ENCODE measurements at places on chromosomes 5 and 9.

DNA sequence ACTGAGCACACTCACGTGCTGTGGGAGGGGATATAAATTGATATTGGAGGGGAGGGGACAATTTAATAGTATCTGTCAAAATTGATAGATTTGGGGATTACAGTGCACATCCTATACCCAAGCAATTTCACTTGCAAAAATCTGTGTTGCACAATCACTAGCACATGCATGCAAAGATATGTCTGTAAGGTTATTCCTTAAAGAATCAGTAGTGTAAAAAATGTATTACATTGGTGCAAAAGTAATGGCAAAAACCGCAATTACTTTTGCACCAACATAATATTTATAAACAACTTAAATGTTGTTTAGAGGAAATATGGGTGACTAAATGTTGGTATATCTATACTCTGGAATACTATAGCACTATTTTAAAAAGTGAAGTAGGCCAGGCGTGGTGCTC is 108.7 kb downstream of the LHX2 start:
- no peak for DNase-seq

DNA sequence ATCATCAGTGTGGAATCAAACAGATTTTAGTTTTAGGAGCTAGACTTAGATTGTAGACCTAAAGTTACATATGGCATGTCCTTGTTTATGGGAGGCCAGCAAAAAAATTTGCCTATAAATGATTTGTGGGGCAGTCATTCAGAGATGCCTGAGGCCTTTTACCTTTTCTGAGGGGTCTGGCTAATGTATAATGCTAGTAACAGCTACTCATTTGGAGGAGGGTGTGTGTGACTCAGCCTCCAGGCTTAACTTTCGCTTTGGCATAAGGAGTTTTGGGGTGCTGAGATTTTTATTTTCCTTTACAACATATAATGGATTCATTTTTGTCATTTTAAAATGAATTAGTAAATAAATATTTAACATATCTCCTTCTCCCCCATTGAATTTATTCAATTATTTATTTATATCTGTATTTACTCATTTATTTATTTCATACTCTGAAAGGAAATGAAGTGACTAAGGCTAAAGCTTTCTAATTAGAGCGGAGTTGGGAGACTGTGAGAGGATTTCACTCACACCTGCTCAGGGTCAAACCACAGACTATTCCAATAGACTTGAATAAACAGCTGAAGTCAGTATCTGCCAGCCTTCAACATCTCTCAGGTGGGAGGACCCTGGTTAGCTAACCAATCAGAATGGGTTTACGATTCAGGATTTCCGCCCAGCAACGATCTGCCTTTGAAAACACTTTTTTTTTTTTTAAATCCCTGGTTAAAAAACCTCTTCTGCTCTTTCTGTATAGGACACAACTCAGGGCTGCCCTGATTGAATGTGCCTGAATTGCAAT is 487.5 kb upstream of the SGCD start:
- DNase-seq, result no peak

DNA sequence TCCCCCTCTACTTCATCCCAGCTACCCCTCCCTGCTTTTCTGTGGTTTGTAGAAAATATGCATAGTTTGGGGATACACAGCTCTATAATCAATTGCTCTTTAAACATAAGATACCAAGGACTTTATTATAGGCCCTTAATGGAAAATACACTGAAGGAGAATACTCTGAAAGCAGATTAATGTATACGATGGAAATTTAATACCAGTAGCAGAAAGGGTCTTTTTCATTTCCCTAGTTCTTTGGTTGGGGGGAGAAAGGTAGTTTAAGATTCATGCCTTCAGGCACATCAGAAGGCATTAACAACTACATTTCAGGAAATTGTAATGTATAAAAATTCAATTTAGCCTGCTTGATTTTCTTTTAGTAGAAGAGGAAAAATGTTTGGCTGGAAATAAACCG is 452.9 kb upstream of the ZNF608 start:
- no peak for DNase-seq

GRCh38 chr5:124948062-124948753 is 201.8 kb upstream of the ZNF608 start:
- DNase-seq, result peak; percentile 1

DNA sequence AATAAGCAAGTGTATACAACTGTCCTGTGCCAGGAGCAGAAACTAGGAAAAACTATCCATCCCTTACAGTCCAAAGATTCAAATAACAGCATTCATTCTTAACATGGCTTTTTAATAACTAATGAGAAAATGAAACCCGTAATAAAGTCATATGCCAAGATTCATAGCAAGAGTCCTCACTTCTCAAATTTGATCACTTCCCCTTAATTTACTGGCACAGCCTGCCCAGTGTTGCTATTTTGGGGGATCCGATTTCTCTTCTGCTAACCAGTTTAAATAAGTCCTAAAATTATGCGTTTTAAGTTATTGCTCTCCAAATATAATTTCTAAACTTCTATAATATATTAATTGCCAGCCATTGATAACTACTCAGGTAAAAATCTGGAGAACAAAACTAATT is 177.0 kb upstream of the PTGER4 start:
- DNase-seq, result no peak

DNA sequence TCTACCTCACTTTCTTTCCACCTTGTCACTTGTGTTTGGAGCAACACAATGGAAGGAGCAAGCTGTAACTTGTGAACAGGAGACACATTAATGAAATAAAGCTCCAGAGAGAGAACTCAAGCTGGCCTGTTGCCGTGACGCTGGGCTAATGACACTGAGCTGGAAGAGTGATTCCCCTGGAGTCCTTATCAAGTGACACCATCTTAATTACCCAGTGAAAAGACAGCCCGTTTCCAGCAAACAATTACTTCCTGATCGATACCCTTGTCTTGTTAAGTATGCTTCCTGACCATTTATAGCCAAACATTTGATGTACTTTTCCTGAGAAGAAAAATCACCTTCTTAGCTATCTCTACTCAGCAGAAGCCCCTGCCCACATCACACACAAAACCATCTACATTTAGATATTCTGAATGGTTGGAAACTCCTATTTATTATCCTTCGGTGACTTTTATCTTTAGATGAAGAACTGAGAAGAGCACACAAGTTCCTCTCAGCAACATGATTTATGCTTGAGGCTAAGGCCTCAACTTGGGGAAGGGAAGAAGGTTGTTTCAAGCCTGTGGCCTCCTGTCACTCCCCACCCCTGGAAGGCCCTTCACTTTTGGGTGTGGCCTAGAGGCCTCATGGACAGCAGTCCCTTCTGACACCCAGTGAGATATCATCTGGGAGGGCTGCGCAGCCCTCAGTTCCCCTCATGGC is 34.1 kb downstream of the CRHBP start:
- DNase-seq, result no peak

DNA sequence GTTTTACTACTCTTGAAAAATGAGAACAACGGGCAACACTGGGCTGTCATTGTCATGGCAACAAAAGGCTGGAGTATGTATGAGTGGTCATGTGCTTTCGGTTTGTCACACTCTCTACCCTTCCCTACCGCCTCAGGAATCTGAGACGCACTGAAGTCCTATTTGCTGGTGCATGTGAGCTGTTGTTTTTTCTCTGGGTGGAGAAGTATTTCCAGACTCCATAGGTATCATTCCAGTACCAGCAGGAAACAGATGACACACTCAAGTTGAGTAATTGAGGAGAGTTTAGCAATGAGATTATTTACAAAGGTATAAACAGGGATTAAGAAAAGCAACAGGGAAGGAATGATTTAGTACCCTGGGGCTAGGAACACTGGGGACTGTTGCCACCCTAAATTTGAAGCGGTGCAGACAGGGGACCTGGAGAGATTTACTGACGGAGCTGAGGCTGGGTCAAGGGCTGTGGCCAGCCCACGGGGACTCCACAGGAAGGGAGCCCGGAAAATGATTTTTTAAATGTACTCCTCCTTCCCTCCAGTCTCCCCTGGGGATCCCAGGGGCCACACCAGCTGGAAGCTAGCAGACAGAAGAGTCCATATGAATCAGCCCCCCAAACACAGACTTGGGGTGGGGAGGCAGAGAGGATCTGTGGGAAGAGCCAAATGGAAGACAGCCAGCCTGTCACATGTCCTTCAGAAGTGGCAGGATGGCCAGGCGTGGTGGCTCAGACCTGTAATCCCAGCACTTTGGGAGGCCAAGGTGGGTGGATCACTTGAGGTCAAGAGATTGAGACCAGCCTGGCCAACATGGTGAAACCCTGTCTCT is 13.2 kb upstream of the ZBTB43 start:
- no peak for DNase-seq

- DNase-seq, result no peak
These were observed 85.5 kb downstream of the AK8 start for GRCh38 chr9:132792547-132792946.

GRCh38 chr9:100591139-100591538 is 13.3 kb downstream of the CAVIN4 start:
- no peak for DNase-seq

DNA sequence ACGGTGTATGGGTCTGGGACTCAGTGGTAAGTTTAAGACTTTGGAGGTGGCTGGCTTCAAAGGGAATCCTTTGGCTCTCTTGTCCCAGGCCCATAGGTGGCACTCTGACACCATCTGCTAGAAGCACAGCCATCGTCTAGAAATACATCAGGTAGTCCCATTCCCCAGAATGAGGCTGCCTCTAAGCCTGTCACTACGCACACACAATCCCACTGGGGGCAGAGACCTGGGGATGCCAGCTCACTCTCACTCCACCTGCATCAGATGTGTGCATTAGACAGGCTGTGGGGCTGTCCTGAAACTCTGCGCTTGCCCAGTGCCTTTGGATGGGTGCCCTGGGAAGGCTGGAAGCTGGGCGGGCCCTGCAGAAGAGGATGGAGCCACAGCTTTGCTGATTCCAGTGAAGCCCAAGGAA is 127.5 kb upstream of the PANK3 start:
- DNase-seq, result no peak

DNA sequence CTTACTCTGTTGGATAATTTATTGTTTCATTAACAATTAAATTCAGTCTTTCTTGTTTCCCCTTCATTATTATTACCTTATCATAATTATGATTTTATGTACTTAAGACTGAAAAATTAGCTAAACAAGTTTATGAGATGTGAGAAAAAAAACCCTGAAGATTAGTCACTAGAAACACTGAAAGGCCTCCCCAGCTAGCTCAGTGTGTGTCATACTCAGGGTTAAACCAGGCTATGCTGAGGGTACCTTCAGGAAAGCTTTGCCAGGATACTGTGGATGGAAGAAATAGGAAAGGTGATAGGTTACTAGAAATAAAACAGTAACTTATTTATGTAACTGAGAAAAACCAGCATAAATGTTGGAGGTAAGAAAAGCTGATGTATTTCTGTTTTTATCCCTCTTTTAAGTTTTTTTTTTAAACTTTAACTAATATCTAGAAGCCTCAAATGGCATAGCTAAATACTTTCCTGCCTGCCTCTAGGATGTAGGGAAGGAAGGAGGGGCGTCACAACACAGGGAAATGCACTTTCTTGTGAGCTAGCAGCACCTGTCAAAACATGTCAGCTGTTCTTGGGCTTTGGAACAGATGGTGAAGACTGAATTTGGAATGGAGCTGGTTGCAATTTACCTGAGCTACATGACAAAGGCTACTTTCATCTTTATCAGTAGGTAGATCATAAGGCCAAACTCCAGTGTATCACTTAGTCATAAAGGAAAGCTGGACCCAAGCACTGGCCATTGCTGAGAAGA is 24.2 kb downstream of the NMRK1 start:
- no peak for DNase-seq

GRCh38 chr5:170217831-170218230 is 15.0 kb upstream of the C5orf58 start:
- no peak for DNase-seq

GRCh38 chr5:67092535-67092934 is 104.1 kb downstream of the CD180 start:
- DNase-seq, result no peak

- DNase-seq, result no peak
These were observed 201.8 kb downstream of the CD180 start for GRCh38 chr5:66994790-66995189.

DNA sequence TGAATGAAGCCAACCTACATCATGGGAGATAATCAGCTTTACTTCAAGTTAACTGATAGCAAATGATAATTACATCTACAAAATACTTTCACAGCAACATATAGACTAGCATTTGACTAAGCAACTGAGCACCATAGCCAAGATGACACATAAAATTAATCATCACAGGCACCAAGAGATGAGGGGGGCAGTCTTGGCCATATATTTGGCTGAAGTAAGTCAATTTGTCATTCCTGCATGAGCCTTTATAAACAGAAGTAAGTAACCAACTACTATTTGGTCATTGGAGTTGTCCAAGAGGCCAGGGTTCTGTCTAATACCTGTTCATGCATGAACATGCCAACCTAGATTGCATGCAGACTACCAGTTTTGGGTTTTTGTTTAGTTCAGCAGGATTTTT is 53.6 kb downstream of the PDCD1LG2 start:
- no peak for DNase-seq

DNA sequence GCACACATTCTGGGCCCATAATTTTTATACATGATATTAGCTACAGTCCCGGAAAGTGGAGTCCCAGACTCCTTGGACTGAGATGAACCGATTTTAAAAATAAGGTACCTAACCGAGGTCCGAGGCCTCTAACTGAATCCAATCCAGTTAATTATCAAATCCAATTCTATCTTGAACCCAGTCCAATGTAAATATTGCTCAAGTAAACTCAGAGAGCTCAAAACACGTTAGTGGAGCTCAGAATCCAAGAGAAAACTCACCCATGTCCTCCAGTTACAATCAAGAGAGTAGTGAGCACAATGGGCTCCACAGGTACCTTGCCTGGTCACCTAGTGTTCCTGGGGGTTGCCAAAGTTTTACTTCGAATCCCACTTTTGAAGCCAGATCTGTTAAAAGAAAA is 37.9 kb upstream of the DIRAS2 start:
- no peak for DNase-seq

DNA sequence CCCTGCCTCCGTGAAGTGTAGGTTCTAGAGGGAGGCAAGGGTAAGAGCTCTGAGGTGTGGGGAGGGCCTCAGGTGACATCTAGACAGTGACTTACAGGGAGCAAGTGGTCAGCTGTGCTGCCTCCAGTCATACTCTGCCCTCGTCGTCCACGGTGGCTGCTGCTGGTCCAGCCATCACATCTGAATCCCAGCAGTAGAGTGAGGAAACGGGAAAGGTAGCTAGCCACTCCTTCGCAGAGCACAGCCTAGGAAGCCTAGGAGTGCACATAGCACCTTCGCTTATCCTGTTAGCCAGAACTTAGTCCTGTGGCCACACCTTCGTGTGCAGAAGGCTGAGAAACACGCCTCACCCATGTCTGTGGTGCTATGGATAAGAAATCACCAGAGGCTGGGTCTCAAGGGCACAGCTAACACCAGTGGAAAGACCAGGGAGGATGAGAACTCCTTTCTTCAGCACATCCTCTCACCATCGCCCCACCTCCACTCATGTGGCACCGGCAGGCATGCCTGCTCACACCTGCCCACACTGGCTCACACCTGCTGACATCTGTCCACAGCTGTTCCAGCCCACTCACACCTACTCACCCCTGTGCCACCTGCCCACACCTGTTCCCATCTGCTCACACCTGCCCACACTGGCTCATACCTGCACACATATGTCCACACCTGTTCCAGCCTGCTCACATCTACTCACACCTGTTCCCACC is 44.5 kb upstream of the SLC6A19 start:
- no peak for DNase-seq

Data from GF-D8 (cell line).